NCI-H460 (cell line): ENCODE measurements at places on chromosomes 7 and 10. TPM values are rescaled to one million over a fixed set of nuclear protein-coding genes. Genes with fewer than 3 reads are reported as not detected.

Gene PLXNA4
- 0.02 TPM in 1 of 2 replicates, not detected in the other for total RNA-seq

Gene C10orf105
- not detected in 2 replicates for total RNA-seq

Gene GSDME
- 3.5 and 6.5 TPM in 2 replicates for total RNA-seq

Gene CCAR1
- total RNA-seq, result 82.3 and 93.4 TPM in 2 replicates

DNA sequence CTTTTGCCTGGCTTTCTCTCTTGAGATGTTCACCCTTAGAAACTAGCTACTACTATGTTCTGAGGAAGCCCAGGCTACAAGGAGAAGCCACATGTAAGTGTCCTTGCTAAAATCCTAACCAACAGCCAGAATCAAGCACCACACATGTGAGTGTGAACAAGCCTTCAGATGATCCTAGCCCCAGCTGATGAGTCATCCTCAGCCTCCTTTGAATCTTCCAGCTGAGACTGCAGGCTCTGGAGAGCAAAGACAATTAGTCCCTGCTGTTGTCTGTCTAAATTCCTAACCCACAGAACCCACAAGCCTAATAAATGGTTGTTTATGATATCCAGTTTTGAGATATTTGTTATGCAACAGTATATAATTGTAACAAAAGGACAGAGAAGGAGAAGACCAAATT lies 92.8 kb upstream of the TAC1 start:
- no peak for DNase-seq

- DNase-seq, result no peak
Measured at GRCh38 chr7:4837041-4837802, 24.6 kb downstream of the PAPOLB start.

DNA sequence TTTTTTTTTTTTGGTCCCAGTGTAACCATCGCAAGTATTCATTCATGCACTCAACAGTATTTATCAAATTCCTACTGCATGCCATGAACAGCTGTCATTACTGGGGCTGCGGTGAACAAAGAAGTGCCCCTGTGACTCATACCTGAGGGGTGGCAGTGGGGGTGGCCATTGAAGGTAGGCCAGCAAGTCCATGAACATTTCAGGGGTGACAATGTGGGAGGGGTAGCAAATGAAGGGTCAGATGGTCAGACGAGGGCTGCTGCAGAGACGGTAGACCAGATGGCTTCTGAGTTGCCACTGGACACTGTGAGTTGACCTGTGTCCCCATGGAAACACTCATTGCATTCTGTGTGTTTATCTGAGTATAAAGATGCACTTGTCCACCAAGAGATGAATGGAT lies 92.5 kb upstream of the PITRM1 start:
- no peak for DNase-seq

DNA sequence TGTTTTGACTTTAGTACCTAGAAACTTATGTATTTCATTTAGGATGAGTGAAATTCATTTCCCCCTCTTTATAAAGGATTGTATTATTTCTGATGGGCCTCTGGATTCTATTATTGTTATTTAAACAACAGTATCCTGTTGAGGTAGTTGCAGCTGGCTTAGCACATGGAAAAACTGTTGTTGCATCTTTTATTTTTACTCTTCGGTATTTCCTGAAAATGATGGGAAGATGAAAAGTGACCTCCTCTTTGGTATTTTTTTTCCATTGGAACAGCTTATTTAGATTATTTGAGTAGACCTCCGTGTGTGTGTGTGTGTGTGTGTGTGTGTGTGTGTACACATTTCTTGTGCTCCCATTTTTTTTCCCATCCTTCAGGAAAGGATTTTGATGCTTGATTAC lies 129.8 kb downstream of the PRKG1 start:
- no peak for DNase-seq

GRCh38 chr10:96252730-96253129 lies 18.6 kb downstream of the BLNK start:
- DNase-seq, result no peak

- no peak for DNase-seq
Measured at GRCh38 chr7:112897839-112898431, 107.7 kb upstream of the TMEM168 start.

DNA sequence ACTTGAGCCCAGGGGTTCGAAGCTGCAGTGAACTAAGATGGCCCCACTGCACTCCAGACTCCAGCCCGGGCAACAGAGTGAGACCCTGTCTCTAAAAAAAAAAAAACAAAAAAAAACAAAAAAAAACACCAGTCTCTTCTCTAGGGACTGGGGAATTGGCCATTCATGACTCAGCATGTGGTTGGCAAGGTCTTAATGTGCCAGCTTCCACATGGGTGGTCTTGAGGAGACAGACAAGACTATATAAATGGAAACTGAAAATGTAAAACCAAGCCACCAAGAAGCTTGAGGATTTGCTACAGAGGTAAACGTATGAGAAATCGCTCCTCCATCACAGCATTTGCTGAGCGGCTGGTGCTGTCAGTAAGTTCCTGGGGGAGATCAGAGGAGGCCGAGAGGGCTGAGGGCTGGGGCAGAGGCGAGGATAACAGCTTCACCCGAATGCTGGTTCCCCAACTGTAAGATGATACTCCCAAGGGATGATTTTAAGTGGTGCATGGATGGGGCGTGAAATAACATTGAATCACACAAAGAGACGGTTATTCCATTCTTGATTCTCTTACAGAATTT lies 128.7 kb downstream of the C10orf105 start:
- no peak for DNase-seq

GRCh38 chr7:127154101-127154500 lies 98.6 kb downstream of the GRM8 start:
- no peak for DNase-seq

DNA sequence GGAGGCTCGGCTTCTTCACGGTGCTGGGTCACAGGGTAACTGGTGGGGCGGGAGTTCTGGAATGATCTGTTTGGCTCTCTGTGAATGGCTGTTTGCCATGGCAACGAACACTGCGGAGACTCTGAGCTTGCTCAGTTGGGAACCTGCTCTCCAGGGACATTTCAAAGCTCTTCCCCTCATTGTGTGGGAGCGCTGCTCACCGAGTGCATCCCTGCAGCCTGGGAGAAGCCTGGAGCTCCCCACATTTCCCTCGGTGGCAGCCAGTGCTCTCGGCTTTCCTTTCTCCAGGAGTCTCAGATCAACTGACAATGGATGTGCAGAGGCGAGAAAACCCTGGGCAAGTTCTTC lies 57.6 kb upstream of the CACUL1 start:
- no peak for DNase-seq

DNA sequence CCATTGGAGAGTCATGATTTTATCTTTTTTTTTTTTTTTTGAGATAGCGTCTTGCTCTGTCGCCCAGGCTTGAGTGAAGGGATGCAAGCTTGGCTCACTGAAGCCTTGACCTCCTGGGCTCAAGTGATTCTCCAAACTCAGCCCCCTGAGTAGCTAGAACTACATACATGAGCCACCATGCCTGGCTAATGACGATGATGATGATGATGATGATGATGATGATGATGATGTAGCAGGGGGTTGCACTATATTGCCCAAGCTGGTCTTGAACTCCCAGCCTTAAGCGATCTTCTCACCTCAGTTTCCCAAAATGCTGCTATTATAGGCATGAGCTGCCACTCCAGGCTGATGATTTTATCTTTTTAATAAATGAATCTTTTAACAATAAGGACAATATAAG lies 13.9 kb upstream of the PLAC9 start:
- DNase-seq, result no peak

GRCh38 chr10:61904733-61905725 lies 3.5 kb downstream of the ARID5B start:
- no peak for DNase-seq
